ENCODE measurements at places on chromosomes 1 and 21.
A peak's percentile ranks its signal among the peaks of the same experiment; 100 is the strongest.

GRCh38 chr1:196654271-196654670, 2.4 kb downstream of the CFH start:
- DNase-seq: no peak

GRCh38 chr1:61012341-61012761, 70.0 kb upstream of the NFIA start:
- DNase-seq: no peak

GRCh38 chr1:108791790-108792189, 45.3 kb downstream of the STXBP3 start:
- no peak for DNase-seq

GRCh38 chr1:10509809-10510509, 35.2 kb downstream of the PEX14 start:
- no peak for DNase-seq

DNA sequence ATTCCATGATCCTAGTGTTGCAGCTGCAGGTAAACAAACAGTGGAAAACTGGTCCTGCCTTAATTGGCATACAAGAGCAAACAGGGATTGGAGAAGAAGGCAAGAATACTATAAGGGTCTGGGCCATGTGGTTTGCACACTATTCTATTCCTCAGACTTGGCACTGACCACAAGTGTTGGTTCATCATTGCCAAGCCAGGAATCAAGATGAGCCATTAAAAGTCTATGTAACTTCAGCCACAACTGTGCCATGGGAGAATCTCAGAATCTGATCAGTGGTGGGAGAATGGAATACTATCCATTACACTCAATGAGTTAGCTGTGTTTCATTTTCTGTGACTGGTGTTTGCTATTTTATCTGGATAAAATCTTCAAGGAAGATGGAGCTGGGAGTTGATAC, 26.2 kb upstream of the FCER1A start:
- no peak for DNase-seq

DNA sequence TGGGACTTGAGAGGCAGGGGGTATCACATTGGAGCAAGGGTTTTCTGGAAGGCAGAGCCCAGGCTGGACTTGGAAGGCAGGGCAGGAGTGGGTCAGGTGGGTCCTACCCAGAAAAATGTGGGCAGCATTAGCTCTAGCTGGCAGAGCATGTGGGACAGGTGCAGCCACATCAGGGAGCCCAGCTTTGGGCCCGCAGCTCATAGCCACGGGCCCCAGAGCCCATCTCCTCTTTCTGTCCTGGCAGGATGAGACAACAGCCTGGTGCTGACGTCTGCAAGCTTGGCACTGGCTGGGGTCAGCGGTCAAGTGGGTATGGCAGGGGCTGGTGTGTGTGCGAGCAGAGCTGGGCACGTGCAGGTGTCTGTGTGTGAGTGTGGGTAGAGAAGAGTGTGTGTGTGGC, 154.7 kb downstream of the GRIK3 start:
- no peak for DNase-seq

- peak; percentile 15 for DNase-seq
Observed at GRCh38 chr1:48817505-48818114, 40.9 kb upstream of the BEND5 start.

DNA sequence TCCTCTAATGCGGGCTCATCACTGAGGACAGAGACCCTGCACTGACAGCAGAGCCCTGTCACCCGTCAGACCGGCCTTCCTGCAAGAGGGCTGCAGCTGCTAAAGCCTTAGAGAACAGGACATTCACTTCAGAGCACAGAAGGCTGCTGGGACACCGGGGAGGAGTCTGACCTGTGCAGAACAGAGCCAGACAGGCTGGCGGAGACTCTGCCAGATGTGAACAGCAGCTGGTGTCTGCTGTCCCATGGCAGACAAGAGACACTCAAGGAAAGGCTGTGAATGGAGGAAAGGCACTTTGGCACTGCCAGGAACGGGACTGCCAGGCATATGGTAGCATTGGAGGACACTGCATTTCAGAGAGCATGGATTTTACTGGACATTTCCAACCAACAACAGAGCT, 21.4 kb downstream of the MRAP start:
- DNase-seq: no peak

DNA sequence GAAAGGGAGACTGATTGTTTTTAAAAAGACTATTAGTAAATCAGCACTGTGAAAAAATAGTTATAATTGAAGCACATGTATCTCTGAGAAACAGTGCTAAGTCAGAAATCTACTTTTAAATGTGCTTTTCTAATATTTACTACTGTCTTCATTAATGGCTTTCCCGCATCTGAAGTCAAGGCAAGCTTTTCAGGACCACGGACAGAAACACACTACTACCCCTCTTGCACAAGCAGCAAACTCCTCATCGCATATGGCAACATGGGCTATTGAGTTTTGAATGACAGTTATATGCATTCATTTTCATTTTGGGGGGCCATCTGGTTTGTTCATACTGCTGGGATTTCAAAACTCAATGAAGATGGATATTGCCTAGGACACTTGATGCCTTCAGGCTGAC, 433.4 kb upstream of the CAMK1G start:
- DNase-seq: no peak

GRCh38 chr1:165960881-165961280, 133.5 kb downstream of the UCK2 start:
- DNase-seq: no peak

- no peak for DNase-seq
Observed at GRCh38 chr1:86156566-86157455, at the start of gene COL24A1. Gene COL24A1, minus strand, starts transcription at chr1:86156772. Its CDS starts 376 bp downstream, at chr1:86156396.

DNA sequence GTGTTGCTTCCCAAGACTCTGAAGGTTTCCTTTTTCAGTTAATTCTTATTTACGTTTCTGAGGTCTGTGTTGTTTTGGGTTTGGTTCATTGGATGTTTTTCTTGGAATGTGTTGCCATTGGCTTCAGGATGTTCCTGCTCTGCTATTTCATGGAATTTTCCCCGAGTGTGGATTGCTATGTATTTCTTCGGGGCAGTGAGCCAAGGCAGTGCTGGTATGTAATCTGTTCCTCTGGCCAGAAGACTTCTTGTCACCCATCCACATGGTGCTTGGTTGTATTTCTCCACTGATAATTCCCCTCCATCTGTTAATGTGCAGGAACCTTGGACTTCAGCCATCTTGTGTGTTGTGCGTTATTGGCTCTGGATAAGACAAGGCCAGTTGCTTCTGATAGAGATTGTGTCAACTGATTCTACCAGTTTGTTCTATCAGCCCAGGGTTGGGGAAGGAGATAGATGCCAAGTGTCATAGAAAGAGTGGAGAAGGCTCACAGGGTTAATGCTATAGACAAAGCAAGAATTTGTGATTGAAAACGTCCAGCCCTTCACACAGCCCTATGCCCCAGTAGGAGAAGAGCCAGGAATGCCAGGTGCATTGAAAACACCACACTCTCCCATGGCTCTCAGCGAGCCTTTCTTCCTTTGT, 505.2 kb downstream of the PLPP3 start:
- DNase-seq: no peak

Measured in anterior cingulate cortex (tissue), 58 donors.